Hematopoietic multipotent progenitor cell treated with erythropoietin and hydrocortisone succinate and interleukin-3 and kit ligand, for 4 days (in vitro differentiated cells): ENCODE measurements at places on chromosomes 1 and 21.

DNA sequence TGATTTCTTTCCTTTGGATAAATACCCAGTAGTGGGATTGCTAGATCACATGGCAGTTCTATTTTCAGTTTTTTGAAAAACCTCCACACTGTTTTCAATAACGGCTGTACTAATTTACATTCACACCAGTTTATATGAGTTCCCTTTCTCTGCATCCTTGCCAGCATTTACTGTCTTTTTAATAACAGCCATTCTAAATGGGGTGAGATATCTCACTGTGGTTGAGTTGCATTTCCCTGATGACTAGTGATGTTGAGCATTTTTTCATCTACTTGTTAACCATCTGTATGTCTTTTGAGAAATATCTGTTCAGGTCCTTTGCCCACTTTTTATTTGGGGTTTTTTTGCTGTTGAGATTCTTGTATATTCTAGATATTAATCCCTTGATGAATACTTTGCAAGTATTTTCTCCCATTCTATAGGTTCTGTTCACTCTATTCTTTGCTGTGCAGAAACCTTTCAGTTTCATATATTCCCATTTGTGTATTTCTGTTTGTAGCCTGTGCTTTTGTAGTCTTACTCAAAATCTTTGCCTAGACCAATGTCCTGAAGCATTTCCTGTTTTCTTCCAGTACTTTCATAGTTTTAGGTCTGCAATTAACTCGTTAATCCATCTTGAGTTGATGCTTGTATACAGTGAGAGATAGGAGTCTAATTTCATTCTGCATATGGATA lies 7.3 kb downstream of the HENMT1 start:
- peak; percentile 29 for DNase-seq

DNA sequence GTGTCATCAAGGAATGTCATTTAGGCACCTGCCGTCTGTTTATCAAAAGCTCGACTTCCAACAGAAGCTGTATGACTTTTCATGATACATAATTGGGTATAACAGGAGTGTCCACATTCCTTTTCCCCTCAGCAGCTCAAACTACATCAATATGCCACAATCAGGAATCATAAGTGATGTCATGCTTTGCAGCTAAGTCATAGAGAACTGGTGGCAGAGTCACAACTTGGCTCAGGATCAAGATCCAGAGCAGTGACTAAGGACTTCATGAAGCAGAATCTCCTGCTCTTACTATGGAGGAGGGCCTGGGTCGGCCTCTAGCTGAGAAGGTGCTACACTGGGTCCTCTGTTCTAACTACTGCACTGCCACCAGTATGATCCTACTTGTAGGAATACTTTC lies 36.5 kb upstream of the AGBL4 start:
- no peak for DNase-seq

DNA sequence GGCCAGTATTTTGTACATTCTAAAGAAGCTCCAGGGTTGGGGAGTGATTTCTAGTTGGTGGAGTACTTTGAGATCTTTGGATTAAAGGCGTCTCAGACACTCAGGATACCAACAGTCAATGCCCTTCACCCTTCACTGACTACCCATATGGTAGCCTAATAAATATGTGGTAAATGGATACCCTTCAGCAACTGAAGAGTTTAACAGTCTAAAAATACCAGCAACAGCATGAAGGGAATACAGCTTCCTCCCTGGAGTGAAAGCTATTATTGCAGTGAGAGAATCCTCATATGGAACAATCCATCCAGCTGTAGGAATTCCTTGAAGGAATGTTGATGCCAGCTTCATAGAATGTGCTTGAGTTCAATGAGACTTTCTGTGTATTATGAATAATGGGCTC lies 26.8 kb downstream of the DNAJC11 start:
- no peak for DNase-seq

- DNase-seq: no peak
Measured at GRCh38 chr1:48405400-48405799, 66.6 kb downstream of the SPATA6 start.

DNA sequence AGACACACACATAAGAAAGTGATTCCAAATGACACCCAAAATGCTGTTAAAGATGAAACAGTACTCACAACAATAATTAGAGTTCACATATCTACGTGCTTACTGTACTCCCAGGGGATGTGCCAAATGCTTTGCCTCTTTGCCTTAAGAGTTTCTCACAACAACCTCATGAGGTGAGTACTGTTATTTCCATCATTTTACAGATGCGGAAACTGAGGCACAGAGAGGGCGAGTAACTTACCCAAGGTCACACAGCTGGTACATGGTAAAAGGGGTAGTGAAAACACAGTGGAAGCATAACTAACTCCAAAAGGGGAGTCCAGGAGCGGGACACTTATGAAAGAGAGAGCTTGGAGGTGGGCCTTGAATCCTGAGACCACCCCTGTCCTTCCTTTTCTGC lies 171.8 kb downstream of the ACTL8 start:
- DNase-seq: no peak

GRCh38 chr1:85495556-85495955 lies 30.6 kb upstream of the DDAH1 start:
- no peak for DNase-seq
